ENCODE measurements at places on chromosomes 3 and 15. TPM values are rescaled to one million over a fixed set of nuclear protein-coding genes. Genes with fewer than 3 reads are reported as not detected.

DNA sequence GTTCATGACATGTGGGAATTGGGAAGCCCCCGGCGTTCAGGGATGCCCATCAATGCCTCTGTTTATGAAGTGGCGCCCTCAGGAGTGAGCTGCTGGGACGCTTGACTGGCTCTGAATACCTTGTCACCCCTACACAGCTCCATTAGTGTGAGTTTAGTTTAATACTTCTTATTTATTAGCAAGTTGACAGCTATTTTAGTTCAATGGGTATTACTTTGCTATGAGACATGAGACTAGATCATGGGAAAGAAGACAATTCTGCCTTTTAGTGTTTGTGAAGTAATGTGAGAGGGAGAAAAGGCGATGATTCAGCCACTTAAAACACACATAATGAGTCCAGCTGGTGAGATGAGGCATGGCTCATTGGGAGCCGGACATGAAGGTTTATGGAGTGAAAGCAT lies 678.5 kb downstream of the NR2F2 start:
- H3K4me3 ChIP-seq: no peak overlapping the region
- no peaks in the 10 kb centered on the region for H3K36me3 ChIP-seq
- H3K27ac ChIP-seq: no peak overlapping the region
- no peak for DNase-seq

GRCh38 chr3:111589303-111590142 lies 5.6 kb downstream of the ZBED2 start:
- H3K27me3 ChIP-seq: no peaks in the 10 kb centered on the region
- peaks cover 64% of the 10 kb centered on the region for H3K4me1 ChIP-seq
- peaks cover 89% of the 10 kb centered on the region for H3K36me3 ChIP-seq
- H3K4me3 ChIP-seq: no peak overlapping the region

DNA sequence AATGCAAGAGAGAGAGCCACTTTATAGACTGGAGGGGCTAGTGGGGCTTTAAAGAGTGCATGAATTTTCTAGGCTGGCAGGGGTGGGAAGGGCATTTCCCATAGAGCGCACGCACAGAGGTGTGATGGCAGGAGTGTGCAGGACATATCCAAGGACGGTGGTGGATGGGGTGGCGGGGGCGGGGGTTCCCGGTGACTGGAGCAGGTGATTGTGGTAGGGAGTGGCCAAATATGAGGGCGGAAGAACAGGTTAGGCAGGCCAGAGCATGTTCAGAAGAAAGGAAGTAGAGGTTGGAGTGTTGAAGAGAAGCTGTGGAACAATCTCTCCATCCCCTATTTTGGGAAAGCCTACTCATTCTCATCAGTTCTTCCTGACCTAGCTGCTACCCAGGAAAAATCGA lies 18.1 kb downstream of the FAM81A start:
- no peak overlapping the region for H3K4me3 ChIP-seq
- DNase-seq: no peak
- peaks cover 28% of the 10 kb centered on the region for H3K27me3 ChIP-seq

- peaks cover 88% of the 10 kb centered on the region for H3K4me1 ChIP-seq
- peaks cover 5% of the 10 kb centered on the region for H3K36me3 ChIP-seq
- peak overlapping the region; percentile 42 for H3K4me3 ChIP-seq
- no peaks in the 10 kb centered on the region for H3K27me3 ChIP-seq
- H3K27ac ChIP-seq: peak overlapping the region; percentile 99
- DNase-seq: peak; percentile 79
Measured at GRCh38 chr3:71444028-71444860, 139.3 kb downstream of the FOXP1 start.

The CCNL1 gene
- total RNA-seq: 249 TPM

DNA sequence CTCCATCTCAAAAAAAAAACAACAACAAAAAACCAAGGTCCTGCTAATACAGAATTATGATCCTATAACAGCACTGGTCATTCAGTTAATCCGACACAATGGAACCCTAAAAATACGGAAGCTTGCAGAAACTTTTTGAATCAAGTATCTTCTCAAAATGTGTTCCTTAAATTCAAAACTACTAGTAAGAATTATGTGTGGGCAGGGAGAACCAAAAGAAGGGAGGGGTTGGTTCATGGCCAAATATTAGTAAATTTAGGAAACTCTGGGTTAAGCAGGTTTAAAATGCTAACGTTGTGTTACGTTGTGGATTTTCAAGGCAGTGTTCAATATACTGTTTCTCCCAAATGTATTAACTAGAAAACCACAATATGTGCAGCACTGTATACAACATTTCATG lies 115.5 kb downstream of the KLHL25 start:
- no peak overlapping the region for H3K27ac ChIP-seq
- H3K27me3 ChIP-seq: no peaks in the 10 kb centered on the region
- H3K4me1 ChIP-seq: peaks cover 12% of the 10 kb centered on the region
- H3K4me3 ChIP-seq: no peak overlapping the region
- H3K36me3 ChIP-seq: peaks cover 51% of the 10 kb centered on the region
- no peak for DNase-seq

DNA sequence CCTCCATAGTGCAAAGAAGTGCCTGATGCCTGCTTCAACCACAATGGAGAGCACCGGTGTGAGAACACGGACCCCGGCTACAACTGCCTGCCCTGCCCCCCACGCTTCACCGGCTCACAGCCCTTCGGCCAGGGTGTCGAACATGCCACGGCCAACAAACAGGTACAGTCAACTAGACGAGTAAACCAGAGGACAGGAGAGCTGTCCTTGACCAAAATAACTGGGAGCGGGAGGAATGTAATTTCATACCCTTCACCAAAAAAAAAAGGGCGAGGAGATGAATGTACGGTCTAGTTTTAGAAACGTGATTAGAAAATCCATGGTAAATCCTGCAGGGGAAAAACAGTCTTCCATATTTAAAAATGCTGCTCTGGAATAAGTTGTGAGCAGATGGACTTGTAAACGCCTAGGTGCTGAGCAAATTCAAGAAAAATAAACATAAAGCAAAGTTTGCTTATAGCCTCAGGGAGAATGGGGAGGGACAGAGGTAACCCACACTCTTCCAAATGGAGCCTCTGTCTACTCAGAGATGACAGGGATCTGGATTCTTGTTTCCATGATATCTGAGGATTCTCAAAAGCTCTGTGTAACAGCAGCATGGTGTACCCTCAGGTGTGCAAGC lies 8.4 kb downstream of the THBS1 start:
- H3K4me1 ChIP-seq: peaks cover 13% of the 10 kb centered on the region
- no peaks in the 10 kb centered on the region for H3K36me3 ChIP-seq
- H3K27me3 ChIP-seq: peaks cover 7% of the 10 kb centered on the region
- H3K4me3 ChIP-seq: no peak overlapping the region
- no peak overlapping the region for H3K27ac ChIP-seq
- DNase-seq: no peak

The SIDT1 gene
- 25.5 TPM for total RNA-seq

The SERPINI2 gene
- not detected for total RNA-seq

DNA sequence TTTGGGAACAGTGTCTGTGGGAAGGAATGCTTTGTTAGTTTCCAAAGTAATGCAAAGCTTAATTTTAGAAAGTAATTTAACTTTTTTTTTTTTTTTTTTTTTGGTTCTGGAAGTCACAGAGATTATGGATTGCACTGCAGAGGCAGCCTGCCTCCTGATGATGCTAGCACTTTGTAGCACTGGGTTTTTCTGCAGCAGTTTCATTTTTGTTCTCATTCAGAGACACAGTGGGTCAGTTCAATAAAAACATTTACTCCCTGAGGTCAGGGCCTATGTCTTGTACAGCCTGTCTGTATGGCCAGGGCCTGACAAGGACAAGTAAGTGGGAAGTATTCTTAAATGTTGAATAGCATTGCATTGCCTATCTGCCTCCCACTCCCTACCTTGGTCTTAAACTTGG lies 39.0 kb upstream of the NDUFB4 start:
- peaks cover 13% of the 10 kb centered on the region for H3K4me1 ChIP-seq
- DNase-seq: no peak
- no peaks in the 10 kb centered on the region for H3K36me3 ChIP-seq
- H3K27ac ChIP-seq: no peak overlapping the region
